ENCODE measurements at places on chromosomes 7 and 10.

DNA sequence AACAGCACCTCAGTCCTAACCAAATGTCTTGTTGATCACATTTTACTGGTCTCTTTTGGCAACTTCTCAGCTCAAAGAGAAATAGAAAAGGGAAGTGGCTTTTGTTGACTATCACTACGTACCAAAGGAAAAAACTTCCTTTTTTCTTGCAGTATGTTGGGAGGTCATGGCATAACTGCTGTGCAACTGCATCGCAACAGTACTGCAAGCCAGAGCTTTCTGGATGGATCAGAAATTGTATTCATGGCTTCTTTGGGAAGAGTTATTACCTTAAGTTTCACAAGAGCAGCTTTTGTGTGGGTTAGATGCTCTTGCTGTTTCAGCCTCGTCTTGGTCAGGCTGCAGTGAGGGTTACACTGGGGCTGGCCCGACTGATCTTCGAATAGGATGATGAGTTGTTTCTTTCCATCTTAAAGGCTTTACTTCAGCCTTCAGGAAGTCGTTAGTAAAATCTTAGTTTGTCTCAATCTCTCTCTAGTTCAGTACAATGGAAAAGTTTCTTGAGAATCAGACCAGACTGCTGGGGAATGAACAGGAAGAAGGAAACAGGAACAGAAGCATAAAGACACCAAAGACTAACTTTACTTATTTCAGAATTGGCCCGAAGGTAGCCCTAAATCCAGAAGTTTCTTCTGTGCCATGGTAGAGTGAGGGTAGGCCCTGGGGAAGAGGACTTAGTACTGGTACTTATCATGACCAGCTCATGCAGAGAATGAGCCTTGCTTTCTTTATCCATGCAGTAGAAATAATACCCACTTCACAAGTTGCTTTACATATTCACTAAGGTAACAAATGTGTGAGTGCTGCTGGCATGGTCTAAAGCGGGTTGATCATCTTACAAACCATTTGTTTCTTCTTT, 153.6 kb downstream of the CELF2 start:
- DNase-seq, result peak; percentile 35

GRCh38 chr7:72187179-72187578, 225.0 kb downstream of the CALN1 start:
- no peak for DNase-seq

DNA sequence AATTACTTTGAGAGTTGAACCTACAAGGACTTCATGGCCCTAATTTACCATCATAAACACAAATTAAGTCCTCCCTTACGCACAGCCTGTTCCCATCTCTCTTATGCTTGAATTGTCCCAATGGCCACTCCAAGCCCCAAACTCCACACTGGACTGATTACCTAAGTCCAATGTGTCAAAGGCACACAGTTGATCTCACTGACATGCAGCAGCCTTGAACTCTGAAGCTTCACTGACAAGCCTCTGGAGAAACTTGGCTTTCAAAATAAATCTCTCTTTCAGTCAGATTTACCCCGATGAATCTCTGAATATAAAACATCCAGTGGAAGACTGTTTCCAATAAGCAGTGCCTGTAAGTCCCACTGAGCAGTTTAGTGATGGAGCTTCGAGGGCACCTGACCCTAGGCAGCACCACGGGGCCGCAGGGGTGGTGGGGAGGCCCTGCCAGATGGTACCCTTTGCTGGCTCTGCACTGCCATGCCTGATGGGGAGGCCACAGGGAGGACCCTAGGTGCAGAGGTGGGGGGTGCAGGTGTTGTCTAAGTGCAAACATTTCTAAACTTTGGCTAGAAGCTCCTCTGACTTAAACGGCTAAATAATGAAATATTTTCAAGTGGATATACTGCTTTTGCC, 3.3 kb upstream of the MAT1A start:
- DNase-seq, result no peak

DNA sequence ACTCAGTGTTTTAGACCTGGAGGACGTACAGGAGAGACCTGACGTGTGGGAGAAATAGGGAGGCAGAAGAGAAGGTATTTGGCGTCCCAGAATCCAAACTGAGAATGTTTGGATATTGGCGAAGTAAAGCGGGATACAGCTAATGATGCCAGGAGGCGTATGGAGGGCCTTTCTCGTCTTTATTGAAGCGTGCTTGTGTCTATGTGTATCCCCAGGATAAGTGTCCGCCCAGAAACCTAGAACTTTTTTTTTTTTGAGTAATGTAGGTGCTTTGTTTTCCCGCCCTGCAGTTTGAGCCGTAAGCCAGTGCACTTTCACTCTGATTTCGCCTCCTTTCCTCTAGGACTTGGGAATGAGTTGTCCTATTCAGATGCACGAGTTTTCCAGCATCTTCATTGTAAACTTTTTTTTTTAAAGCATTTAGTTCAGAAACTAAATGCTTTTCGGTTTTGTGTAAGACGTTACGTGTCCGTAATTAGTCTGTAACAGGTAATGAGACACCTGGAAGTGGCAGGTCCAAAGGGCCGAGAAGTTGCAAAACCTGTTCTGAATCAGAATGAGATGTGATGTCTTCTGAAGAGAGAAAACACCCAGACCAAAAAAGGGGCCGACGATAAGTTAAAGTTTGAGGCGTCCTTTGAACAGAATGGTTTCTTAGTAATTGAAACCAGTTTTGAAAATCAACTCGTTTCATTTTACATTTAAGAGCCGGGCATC, 746 bp downstream of the ARL5B start:
- DNase-seq, result peak; percentile 6

GRCh38 chr7:6294839-6295238, 22.4 kb upstream of the CYTH3 start:
- DNase-seq, result no peak

DNA sequence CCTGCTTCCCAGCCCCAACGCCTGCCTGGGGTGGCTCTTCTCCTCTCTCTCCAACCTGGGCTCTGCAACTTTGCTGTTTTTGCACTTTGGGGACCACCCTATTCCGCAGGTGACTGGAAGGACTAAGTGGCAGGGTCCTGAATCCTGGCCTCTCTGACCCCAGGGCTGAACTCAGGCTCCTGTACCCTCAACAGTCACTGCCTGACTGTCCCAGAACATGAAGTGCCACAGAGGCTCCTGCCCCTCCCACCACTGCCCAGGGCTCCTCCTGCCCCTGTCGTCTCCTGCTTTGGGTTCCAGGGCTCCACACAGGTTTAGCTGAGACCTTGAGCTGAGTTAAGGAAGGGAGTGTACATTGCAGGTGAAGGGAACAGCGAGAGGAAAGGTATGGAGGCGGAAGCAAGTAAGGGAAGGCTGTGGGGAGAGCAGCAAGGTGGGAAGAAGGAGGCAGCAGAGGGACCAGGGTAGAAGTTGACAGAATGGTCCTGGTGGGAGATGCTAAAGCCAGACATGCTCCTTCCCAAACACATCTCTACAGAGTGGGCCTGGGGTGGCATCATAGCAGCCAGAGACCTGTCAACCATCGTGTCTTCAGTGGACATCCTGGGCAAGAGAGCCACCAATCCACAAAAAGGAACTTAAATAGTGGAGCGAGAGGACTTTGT, 5.7 kb upstream of the GRID1 start:
- no peak for DNase-seq

GRCh38 chr7:46559194-46559832, 638.2 kb upstream of the IGFBP3 start:
- no peak for DNase-seq

GRCh38 chr7:34739651-34740300, 81.8 kb downstream of the NPSR1 start:
- DNase-seq, result no peak
